ENCODE measurements at places on chromosomes 12 and 14.

GRCh38 chr14:103313704-103314103 lies 20.3 kb upstream of the EIF5 start:
- DNase-seq: no peak

GRCh38 chr14:103597623-103598377 lies 31.2 kb upstream of the KLC1 start:
- no peak for DNase-seq

GRCh38 chr12:108619369-108620160 lies 14.1 kb downstream of the SELPLG start:
- no peak for DNase-seq

DNA sequence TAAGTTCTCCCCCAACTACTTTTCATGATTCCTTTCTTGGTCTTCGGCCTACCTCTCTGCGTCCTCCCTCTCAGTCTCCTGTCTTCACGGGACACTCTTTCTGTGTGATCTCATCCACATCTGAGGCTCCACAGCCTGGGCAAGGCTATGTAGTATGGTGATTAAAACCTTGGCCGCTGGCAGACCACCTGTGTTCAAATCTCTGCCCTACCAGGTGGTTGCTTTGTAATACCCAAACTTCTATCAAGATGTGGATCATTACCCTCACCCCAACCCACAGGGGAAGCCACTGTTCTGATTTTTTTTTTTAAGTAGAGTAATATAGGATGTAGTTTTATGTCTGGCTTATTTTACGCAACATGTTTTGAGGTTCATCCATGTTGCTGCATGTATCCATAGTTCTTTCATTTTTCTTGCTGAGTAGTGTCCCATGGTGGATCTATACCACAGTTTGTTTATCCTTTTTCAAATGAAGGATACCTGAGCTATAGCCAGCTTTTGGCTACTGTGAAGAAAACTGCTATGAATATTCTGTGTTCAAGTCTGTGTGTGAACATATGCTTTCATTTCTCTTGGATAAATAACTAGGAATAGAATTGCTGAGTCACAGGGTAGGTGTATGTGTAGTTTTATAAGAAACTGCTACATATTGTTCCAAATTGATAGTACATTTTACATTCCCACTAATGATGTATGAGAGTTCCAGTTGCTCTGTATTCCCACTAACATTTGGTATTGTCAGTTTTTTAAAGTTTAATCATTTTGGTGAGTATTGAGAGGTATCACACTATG lies 8.3 kb upstream of the STAT6 start:
- no peak for DNase-seq

DNA sequence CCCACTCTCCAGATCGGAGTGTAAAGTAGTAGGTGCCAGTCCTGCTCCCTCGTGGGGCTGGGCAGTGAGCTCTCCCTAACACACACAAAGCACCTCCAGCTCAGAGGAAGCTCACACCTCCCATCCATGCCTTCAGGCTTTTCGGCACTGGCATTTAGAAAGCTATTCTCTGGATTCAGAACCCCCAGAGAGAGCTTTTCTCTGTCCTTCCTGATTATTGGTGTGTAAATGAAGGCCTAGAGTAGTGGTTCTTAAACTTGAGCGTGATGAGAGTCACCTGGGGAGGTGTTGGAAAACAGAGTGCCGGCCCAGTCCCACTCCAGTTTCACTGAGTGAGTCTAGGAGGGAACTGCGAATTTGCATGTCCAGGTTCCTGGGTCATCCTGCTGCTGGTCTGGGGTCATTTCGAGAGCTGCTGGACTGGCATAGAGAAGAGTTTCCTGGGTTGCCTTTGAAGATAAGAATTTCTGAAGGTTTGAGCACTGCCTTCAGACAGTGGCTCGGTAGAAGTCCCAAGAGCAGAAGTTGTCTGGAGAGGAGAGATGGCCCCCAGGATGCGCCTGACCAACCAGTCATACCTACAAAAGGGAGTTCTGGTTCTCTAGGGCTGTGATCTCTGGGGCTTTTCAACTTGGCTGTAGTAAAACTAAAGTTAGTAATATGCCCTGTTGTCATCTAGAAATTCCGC lies 15.1 kb downstream of the CD9 start:
- DNase-seq: no peak

DNA sequence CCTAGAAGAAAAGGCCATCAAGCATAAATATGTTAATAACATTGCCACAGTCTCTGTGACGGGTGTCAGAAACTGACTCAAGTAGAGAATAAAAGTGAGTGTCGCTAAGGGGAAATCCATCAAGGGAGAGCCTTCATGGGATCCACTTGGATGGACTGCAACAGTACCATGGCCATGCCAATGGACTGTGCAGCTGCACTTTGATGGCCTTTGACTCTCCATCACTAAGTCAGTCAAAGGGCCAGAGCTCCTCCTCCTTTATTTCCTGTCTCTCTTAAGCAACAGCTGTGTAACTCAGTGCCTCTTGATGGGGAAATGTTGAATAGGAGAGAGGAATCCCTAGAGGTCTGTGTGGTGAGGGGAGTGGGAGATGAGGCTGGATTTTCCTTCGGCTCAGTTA lies 335.2 kb downstream of the BMP4 start:
- no peak for DNase-seq

All from NCI-H2081 treated with DMSO at 0.1 percent for 48 hours (cell line).